Stimulated activated CD8-positive, alpha-beta memory T cell treated with anti-CD3 and anti-CD28 coated beads, Interleukin-7, amount 100 ng/mL, for 4 hours (primary cell): ENCODE measurements at places on chromosomes 11 and 22.

DNA sequence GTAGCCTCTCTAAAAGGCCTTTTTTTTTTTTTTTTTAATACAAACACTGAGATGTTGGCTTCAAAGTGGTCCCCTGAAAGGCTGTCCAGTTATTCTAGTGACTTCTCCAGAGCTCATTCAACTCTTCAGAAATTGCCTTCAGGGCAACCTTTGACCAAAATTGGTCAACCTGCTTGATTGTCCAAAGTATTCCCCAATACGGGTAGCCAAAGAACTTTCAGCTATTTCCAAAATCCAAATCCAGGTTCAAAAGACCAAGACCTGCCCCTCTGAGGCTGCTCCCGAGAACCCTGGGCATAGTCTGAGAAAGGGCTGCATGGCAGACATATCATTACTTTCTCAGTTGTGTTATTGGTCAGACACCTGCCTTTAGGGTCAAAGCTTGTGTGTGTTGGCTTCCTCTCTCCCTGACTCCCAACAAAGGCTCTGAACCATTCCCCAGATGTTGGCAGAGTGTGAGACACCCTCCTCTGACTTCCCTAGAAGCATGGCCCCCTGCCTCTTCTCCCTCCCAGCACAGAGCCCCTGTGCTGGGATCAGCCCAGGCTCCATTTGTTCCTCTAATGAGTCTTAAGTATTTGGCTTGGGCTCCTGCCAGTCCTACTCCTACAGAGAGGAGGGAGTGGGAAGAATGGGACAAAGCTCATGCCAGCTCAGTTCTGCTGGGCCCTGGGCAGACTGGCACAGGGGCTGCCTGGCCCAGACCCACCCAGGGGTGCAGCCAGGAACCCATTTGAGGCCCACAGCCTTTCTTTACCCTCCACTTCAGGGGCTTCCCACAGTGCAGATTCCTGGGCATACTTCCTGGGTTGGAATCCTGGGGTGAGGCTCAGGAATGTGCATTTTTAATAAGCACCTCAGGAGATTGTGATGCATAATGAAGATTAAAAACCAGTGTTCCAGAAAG lies 30.3 kb downstream of the TNKS1BP1 start:
- DNase-seq: no peak

- no peak for DNase-seq
These were observed 1282.9 kb downstream of the TBC1D22A start for GRCh38 chr22:48045369-48045768.

- no peak for DNase-seq
These were observed 9.4 kb downstream of the KLHL22 start for GRCh38 chr22:20486229-20486628.

DNA sequence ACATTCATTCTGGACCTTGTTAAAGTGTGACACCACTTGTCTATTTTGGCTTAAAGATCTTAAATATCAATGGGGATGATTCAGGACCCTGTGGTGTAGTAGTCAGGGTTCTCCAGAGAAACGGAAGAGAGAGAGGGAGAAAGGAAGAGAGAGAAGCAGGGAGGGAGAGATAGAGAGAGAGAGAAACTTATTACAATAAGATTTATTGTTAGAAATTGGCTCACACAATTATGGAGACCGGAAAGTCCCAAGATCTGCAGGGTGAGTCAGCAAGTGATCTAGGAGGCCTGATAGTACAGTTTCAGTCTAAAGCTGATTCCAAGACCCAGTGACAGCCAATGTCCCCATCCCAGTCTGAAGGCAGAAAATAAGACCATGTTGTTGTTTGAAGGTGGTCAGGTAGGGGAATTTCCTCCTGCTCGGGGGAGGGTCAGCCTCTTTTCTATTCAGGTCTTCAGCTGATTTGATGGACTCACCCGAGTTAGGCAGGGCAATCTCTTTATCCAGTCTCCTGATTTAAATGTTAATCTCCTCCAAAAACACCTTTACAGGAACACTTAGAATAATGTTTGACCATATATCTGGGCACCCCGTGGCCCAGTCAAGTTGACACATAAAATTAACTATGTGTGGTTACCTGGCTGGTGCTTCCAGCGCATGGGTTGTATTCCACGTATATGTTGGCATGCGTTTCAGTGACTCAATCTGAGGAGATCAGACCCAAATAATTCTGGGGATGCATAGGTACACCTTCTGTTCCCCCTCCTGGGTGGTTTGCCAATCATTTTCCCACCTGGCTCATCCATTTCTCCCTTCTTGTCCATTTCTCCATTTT lies 1350.5 kb downstream of the TBC1D22A start:
- DNase-seq: no peak

- DNase-seq: no peak
These were observed 38.3 kb downstream of the BIRC2 start for GRCh38 chr11:102385085-102386007.

DNA sequence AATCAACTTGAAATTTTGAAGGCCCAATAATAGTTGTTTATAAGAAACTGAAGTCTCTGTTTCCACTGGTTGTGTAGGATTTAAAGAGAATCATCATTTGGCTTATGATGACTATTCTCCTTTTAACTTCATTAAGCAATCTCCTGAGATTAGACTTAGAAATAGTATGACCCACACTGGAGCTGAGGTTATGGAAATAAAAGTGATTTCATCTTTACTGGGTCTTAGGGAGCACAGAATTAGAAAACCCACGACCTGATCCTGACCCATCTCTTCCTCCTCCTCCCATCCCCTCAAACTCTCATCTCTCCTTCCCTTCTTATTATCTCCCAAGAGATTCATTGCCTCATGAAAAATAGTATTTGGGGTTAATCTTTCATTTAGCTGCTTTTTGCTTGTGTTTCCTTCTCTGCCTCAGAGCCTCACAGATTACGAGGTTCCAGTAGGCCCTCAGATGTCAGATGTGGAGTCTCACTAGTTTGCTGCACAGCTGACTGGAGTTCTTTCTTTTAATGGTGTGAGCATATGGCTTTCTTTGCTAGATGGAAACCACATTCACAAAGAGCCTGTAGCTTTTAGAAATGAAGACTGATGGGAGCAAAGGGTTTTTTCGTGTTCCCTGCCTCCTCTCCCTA lies 85.0 kb downstream of the ALX4 start:
- DNase-seq: no peak

GRCh38 chr11:62921573-62922188 lies 518 bp upstream of the CHRM1 start:
- no peak for DNase-seq

DNA sequence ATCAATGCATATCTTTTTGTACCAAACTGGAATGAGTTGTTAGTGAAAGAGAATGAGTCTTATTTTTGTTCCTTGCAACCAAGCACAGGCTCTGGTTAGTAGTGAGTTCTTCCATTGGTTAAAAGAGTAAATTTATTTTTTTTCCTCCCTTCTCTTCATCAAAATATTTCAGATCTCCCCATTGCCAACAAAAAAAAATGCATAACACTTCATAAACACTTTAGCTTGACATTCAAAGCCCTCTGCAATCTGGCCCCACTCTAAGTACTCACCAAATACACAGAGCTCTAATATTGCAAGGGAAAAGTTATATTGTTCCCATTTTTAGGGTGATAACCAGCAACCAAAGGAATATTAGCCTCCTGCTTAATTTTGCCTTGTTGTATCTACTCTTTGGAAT lies 333.0 kb upstream of the LUZP2 start:
- no peak for DNase-seq
